Stimulated activated CD4-positive, alpha-beta T cell treated with anti-CD3 and anti-CD28 coated beads, Interleukin-4, amount 100 ng/mL, for 1 hour (primary cell): ENCODE measurements at places on chromosomes 7 and 10.

DNA sequence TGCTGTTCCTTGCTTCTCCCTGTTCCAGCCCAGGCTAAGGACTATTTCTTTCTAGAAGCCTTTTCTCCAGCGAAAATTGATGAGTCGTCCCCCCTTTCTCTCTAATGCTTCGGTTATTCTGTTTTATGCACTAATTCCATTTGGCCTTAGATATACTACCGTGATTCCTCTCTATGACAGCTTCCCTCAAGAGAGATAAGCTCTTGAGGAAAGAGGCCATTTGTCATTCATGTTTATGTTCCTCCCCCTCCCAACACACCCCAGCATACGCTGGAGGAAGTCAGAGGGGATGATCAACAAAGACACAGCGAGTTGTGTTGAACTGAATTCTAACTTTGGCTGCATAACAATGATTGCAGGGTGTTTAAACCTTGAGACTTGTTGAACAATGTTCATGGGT is 198.8 kb downstream of the BMPER start:
- DNase-seq = no peak

- no peak for DNase-seq
These were observed 1196.9 kb downstream of the SORCS3 start for GRCh38 chr10:105837951-105838350.

DNA sequence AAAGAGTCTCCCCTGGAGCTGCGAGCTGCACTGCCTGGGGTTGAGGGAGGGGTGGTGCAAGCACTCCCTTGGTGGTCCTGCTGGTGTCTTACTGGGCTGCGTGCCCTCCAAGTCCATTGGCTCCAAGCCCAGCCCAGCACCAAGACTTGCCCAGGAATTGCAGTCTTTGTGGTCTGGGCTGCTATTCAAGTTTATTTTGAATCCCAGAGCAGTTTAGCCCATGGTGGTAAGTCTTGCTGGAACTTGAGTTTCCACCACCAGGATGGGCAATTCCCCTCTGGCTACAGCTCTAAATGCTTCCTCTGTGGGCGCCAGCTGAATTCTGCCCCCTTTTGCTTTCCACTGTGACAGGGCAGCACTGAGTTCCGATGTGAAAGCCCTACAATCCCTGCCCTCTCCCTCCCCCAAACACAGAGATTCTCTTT is 25.1 kb downstream of the GALNT11 start:
- DNase-seq = no peak

DNA sequence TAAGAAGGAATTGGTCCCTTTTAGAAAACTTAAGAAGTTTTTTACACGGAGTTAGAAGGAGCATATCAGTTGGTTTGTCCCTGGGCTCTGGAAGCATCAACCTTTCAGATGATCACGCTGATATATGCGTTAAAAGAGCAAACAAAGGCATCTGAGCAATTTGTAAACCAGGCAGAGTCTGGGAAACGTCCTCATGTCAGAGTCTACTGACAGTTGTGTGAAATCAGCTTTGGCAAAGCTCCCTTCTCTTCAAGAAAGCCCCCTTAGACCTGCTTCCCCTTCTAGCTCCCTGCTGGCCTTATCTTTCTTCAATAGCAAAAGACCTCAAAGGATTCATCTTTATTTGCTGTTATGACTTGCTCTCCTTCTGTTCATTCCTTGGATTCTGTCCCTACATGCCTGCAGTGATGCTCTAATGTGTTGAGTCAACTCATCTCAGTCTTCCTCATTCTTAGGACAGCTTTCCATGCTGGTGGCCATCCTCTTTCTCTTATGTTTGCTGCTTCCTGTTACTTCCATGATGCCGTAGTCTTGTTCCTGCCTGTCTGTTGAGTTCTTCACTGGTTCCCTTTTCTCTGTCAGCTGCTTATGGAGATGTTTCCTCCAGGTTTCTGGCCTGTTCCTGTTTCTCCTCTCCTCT is 106.5 kb upstream of the BMPER start:
- DNase-seq = no peak

DNA sequence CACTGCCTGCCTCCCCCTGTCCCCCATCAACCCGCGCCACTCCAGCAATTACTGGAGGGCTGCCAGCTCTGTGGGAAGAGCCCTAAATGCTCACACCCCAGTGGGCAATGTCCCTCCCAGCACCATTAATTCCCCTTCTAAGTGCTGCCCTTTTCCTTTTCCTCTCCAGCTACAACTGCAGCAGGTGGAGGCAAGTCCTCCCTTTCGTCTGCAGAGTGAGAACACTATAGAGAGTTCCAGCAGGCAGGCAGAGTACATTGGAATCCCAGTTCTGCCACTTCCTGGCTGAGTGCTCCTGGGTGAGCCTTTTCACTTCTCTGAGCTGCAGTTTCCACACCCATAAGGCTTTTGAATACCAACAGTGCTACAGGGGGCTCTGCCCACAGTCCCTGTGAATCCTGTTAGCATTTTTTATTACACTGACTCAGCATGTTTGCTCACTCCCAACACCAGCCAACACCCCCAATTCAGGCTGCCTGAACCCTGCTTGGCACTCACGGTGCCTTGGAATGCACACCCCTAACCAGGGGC is 447.0 kb downstream of the GRID1 start:
- no peak for DNase-seq

GRCh38 chr10:88968391-88968790 is 15.8 kb upstream of the ACTA2 start:
- no peak for DNase-seq

GRCh38 chr10:65907199-65907712 is 1018.6 kb upstream of the LRRTM3 start:
- no peak for DNase-seq

GRCh38 chr7:9217204-9217603 is 783.8 kb downstream of the NXPH1 start:
- DNase-seq = no peak

DNA sequence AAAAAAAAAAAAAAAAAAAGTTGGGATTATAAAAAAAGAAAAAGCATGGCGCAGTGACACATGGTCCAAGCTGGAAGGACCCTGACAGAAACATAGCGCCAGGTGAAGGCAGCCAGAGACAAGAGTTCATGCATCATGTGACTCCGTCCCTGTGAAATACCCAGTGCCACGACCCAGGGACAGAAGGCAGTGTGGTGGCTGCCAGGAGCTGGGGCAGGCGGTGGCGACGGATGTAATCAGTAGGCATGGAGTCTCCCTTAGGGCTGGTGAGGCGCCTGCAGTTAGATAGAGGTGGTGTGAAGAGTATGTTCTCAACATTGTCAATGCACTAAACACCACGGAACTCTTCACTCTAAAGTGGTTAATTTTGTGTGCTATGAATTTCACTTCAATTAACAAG is 43.9 kb downstream of the STK32C start:
- DNase-seq = no peak

- DNase-seq = no peak
These were observed 936 bp upstream of the TCERG1L start for GRCh38 chr10:131312478-131312836.

- no peak for DNase-seq
These were observed 320.2 kb upstream of the FZD1 start for GRCh38 chr7:90944021-90944420.

DNA sequence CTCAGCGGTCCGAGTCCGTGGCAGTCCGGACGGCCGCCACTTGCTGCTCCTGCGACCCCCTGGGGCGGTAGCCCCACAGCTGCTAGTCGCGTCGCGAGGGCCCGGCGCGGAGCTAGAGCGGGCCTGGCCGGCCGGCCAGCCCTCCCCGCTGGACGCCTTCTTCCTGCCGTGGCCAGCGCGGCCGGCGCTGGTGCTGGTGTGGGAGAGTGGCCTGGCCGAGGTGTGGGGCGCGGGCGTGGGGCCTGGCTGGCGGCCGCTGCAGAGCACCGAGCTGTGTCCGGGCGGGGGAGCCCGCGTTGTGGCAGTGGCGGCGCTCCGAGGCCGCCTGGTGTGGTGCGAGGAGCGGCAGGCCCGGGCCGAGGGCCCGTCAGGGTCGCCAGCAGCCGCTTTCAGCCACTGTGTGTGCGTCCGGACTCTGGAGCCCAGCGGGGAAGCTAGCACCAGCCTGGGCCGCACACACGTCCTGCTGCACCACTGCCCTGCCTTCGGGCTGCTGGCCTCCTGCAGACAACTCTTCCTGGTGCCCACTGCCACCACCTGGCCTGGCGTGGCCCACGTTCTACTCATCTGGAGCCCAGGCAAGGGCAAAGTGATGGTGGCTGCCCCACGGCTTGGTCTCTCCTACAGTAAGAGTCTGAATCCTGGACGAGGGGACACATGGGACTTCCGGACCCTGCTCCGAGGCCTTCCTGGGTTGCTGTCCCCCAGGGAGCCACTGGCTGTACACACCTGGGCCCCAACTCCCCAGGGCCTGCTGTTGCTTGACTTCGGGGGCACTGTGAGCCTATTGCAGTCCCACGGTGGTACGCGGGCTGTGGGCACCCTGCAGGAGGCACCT is 631 bp downstream of the HPS6 start:
- DNase-seq = peak; percentile 14

- DNase-seq = no peak
These were observed 19.4 kb downstream of the WBP1L start for GRCh38 chr10:102763037-102763607.

GRCh38 chr7:3494947-3495346 is 193.9 kb downstream of the SDK1 start:
- DNase-seq = no peak

GRCh38 chr10:102403115-102403514 is 7.6 kb downstream of the NFKB2 start:
- no peak for DNase-seq

DNA sequence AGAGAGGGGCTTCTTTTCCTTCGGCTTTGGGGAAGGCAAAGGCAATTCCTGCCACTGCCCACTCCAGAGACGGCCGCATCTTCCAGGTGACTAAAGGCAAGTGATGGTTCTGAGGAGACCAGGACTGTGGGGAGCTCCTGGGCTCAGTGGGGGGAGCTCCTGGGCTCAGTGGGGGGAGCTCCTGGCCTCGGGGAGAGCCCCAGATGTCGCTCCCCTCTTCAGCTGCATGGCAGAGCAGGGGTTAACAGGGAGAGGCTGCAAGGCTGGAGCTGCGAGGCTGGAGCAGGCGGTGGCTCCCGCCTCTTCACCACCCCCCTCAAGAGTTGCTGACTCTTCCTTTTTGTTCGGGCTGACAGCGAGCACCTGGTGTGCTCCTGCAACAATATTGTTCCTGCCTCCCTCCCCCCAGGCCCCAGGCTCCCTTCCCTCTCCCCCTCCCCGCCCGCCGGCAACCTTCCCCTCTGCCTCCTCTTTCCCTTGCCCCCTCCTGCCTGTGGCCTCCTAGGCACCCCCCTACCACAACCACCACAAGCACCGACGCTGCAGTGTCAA is 56.3 kb upstream of the LBX1 start:
- no peak for DNase-seq

- no peak for DNase-seq
These were observed 55.7 kb downstream of the ADK start for GRCh38 chr10:74206746-74207145.

DNA sequence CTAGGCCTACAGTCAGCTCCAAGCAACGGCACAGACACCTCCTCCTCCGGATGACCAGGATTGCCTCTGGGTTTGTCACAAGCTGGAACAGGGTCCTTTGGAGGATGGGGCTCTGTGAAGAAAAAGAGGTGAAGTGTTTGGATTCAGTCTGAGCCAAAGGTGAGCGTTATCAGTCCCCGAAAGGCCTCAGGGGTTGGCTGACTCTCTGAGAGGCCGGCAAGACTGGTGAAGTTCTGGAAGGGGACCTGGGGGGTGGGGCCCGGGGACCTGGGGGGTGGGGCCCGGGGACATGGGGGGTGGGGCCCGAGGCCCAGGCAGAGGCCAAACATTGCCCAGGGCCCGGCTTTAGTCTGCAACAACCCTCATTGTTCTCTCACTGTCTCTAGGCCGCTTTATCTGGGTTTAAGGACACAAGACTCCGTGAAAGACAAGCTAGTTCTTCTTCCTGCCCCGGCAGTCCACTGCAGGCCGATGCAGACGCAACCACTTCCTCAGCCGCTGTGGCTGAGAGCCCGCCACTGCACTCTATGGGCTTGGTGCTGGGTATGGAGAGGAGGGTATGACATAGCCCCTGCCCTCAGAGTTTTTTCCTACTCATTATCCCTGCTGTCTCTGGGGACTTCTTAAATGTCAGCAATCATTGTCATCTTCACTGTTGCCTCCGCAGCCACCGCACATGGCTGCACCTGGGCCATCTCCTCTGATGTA is 27.4 kb upstream of the PSAP start:
- DNase-seq = no peak
